Right lung (tissue), 10 donors: ENCODE measurements at places on chromosomes 7 and 10. TPM values are rescaled to one million over a fixed set of nuclear protein-coding genes. Genes with fewer than 3 reads are reported as not detected.

- no peak for DNase-seq
Measured at GRCh38 chr10:36021096-36021495, 379.0 kb upstream of the FZD8 start.

The MYH16 gene
- 0.07 TPM for polyA plus RNA-seq

The ARHGEF35 gene
- 17.7 TPM for polyA plus RNA-seq

The LEP gene
- polyA plus RNA-seq: 0.05 TPM

The C10orf90 gene
- polyA plus RNA-seq: 20.2 TPM

The TDRD1 gene
- polyA plus RNA-seq: 0.18 TPM

DNA sequence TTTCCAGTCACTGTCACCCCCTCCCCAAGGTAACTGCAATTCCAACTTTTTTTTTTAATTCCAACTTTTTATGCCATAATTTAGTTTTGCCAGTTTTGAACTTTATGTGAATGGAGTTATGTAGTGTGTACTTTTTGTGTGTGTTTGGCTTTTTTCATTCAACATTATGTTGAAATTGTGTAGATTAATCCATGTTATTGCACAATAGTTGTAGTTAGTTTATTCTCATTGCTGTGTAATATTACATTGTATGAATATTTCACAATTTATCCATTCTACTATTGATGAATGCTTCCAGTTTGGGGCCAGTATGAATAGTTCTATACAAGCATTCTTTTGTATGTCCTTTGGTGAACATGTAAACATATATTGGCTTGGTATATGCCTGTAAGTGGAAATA, 32.5 kb downstream of the MXI1 start:
- no peak for DNase-seq

DNA sequence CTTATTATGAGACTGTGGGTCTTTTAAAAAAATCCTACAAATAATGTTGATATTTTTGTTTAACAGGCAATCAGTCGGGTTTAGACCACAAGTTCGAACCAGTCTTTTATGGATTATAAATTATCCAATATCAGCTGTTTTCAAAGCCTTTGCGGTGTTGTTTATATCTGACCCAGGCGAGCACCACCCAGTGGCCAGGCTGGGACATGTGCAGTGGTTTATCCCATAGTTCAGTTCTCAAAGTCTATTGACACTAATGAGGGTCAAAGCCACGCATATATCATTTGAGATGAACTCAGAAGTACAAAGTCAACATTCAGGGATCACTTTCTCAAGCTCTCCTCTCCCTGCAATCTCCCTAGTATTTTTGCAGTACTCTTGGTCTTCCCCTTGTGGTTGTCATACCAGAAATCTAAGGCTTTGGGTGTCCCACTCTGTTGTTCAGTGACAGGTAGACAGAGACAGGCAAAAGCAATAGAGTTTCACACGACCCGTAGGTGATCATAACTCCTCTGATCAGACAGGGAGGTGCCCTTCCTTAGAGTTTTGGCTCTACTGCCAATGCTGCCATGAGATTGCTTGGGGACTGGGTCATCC, 117.4 kb upstream of the POM121L12 start:
- no peak for DNase-seq

The NCF1 gene
- 2.3 TPM for polyA plus RNA-seq

DNA sequence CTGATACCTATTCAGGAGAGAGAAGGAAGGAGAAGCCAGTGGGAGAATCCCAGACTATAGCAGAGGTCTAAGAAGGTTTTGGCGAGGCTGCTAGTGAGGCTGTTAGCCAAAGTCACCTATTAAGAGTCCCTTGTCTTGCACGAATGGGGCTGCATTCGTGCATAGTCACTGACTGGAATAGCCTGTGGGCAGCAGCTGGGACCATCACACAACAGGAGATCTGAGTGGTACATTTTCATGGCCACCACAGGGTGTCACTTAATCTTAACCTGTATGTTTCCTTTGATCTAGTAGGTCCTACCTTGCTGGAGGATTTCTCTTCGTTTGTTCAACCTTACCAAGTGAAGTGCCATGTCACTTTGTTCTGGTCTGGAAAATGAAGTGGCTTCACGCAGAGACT, 319.9 kb downstream of the BMPER start:
- DNase-seq: no peak

GRCh38 chr7:122695816-122696215, 3.1 kb downstream of the RNF133 start:
- DNase-seq: no peak

DNA sequence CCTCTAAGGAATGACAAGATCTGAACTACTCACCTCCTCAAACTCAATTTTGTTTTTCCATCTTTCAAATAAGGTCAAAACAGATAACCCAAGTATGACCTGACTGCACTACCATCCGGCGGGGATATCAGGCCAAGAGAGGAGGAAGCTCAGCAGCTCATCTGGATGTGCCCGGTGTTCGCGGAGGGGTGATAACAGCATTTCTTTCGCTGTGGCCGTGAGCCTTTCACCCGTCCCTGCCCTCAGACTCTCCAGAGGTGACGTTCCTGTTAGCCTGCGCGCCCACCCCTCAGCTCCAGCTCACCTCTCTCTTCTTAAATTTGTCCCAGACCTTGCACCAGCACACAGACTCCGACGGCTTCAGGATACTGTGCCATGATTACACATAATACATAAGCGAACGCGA, 526 bp downstream of the ZNF248 start:
- DNase-seq: peak; percentile 6

DNA sequence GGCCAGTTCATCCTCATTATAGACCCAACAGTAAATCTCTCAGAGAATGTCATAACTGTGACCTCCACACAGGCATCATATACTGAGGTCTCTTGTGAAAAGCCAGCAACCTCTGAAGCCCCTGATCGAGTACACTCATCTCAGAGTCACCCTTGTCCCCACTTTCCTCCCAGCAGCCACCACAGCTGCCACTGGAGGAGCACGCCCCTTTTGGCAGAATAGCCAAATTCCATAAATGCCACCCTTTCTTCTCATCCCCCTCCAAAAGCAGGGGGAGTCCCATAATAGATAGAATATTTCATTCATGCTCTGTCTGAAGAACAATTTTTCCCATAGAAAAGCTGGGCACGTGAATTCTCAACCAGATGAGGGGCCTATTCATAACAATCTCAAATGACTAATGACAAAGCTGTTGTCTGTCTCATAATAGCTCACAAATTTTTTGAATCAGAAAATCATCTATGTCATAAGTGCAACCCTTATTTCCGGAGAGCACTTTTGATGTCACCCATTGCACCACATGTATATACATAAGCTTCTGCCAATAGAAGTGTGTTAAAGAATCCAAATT, 47.4 kb downstream of the SGMS1 start:
- DNase-seq: no peak

The PARD3 gene
- 52.7 TPM for polyA plus RNA-seq

- DNase-seq: no peak
Measured at GRCh38 chr10:112367516-112367915, 6.4 kb upstream of the ACSL5 start.

- no peak for DNase-seq
Measured at GRCh38 chr7:70657989-70658632, 473.8 kb upstream of the GALNT17 start.

The ZNF853 gene
- polyA plus RNA-seq: 12.2 TPM

- DNase-seq: no peak
Measured at GRCh38 chr10:37733822-37734221, 123.6 kb downstream of the ZNF248 start.

DNA sequence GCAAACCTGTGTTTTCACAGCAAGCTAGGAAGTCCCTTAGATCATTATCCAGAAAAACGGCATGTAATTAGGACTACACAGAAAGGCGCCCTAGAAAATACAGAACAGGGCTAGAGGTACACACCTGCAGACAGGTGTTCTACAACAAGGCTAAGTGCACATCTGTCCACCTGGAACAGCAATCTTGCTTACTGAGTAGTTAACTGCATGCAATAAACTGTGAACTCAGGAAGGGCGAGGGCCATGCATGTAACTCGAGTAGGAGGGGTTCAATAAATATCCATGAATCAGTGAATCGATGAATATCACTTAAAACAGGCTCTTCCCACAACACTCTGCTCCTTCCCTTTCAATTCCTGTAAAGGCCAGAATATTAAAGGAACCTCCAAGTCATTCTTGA, 22.0 kb downstream of the FAM171A1 start:
- no peak for DNase-seq

GRCh38 chr10:124097883-124098282, 4.5 kb upstream of the CHST15 start:
- no peak for DNase-seq

DNA sequence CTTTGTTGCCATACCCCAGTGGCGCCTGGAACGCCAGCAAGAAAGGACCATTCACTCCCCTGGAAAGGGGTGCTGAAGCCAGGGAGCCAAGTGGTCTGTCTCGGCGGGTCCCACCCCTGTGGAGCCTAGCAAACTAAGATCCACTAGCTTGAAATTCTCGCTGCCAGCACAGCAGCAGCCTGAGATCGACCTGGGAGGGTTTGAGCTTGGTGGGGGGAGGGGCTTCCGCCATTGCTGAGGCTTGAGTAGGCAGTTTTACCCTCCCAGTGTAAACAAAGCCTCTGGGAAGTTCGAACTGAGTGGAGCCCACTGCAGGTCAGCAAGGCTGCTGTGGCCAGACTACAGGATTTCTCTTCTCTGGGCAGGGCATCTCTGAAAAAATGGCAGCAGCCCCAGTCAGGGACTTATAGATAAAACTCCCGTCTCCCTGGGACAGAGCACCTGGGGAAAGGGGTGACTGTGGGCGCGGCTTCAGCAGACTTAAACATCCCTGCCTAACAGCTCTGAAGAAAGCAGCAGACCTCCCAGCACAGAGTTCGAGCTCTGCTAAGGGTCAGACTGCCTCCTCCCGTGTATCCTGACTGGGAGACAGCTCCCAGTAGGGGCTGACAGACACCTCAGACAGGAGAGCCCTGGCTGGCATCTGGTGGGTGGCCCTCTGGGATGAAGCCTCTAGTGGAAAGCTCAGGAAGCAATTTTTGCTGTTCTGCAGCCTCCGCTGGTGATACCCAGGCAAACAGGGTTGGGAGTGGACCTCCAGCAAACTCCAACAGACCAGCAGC, 281.1 kb upstream of the SP4 start:
- DNase-seq: no peak

The INTS15 gene
- 48.1 TPM for polyA plus RNA-seq

The HOXA11 gene
- not detected for polyA plus RNA-seq

The TMEM139 gene
- polyA plus RNA-seq: 7.5 TPM

- DNase-seq: no peak
Measured at GRCh38 chr10:133368153-133368552, 5.0 kb downstream of the ECHS1 start.

The CC2D2B gene
- polyA plus RNA-seq: 1.4 TPM

The SPDYE2B gene
- 2.0 TPM for polyA plus RNA-seq

DNA sequence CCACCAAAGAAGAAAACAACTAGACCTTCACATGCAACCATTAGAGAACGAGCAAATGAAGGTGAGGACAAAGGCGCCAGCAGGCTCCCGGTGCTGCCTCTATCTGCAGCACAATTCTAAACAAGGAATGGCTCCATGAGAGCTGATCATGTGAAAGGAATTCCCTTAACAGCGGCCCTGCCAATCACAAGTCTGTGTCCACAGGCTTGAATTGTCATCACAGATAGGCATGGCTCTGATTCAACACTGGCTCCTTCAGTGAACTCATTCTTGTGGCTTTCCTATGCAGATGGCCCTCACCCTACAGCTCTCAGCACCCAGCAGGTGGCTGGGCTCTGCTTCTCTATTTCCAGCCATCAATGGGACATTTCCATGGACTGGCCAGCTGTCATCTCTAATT, 36.2 kb downstream of the LAMB1 start:
- no peak for DNase-seq

DNA sequence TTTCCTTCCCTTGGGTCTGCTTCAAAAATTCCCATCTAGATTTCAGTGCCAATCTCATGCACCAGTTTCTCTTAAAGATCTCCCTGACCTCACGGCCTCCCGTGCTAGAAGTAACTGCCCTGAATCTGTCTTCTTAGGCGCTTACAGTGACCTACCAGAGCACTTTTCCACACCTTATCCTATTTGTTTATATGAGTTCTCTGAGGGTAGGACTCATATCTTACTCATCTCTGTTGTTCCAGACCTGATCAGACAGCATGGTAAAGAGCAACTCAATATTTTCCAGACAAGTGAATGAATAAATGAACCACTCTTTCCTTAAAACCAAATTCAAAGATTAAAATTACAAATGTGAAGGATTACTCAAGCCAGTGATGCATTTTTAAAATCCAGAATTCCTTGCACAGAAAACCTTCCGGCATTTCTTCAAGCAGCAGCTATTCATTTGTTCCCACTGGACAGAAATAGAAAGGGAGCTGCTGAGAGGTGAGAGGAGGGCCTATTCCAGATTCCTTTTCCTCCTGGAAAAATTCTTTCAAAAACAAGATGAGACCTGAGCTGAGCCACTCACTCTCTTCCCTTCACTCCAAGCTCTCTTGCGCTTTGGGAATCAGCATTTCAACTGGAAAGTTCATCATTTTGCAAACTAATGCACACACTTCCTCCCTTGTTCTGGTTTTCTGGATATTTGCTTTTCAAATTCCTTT, 94.6 kb downstream of the ELMO1 start:
- DNase-seq: no peak

The ACSL5 gene
- 13.1 TPM for polyA plus RNA-seq

The GSAP gene
- 39.2 TPM for polyA plus RNA-seq

GRCh38 chr10:28873540-28873939, 196.2 kb downstream of the BAMBI start:
- no peak for DNase-seq

DNA sequence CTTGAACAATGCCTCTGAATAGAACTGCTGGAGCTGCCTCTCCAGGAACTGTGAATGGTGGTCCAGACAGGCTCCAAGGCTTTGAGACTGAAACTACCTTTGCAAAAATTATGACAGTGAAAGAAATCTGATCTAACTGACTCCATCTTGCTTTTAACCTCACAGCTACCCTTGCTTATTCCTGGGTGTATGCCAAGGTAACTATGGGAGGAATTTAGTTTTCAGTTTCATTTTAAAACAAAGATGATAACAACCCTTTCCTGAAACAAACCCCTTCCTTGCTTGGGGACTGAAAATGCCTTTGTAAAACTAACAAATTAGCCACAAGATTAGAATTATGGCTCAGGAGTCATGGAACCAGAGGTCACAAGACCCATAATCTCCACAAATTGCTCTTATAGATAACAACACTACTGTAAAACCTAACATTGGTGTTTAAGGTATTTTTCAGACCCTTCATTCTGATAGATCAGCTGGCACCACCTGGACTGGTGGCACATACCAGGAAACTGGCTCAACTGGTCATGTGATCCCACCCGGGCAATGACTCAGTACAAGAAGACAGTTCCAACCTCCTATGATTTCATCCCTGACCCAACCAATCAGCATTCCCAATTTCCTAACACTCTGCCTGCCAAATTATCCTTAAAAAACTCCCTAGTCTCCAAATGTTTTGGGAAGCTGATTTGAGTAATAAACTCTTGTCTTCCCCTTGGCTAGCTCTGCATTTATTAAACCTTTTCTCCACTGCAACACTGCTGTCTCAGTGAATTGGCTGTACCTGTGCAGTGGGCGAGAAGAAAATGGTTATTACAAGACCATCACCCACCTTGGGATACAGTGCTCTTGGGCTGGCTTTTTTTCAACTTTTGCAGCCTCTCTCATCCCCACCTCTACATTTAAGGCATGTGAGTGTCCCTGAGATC, 608.1 kb downstream of the TYW1 start:
- no peak for DNase-seq

GRCh38 chr10:13376746-13377145, 28.7 kb upstream of the SEPHS1 start:
- no peak for DNase-seq
